NCI-H1105 treated with DMSO at 0.1 percent for 48 hours (cell line): ENCODE measurements at places on chromosomes 2 and 18.

GRCh38 chr2:33351781-33352180 lies 124.7 kb upstream of the RASGRP3 start:
- DNase-seq: no peak

- DNase-seq: no peak
These were observed 235.6 kb upstream of the EPHA4 start for GRCh38 chr2:221807706-221808105.

- peak; percentile 59 for DNase-seq
These were observed 66.2 kb downstream of the ACVR2A start for GRCh38 chr2:147910990-147911473.

DNA sequence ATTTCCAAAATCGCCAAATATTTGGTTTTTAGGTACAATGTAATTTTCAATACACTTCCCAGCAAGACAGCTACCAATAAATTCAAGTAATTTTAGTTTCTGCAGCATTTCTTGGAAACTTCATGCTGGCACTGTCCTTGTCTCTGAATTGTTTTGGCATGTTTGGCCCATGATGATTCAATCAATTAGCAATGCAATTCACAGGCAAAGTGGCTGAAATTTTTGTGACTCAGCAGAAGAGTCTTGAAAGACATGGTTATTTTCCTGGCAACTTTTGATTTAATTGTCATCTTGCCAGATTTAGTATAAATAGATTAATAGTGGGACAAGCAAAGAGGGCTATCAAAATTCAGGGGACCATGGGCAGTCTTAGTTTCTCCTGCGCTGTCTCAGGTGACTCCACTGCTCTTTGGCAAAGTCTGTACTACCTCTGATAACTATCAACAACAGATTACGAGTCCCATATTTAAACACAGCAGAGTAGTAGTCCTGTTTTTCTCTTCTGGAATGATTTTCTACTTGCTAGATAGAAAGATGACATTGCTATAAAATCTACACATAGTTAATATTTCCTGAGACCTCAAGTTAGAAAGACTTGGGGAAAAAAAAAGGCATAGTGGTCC lies 88.9 kb upstream of the CYP26B1 start:
- no peak for DNase-seq

GRCh38 chr18:62109676-62110075 lies 77.2 kb downstream of the PIGN start:
- DNase-seq: no peak

GRCh38 chr18:73060666-73061288 lies 193.0 kb upstream of the NETO1 start:
- DNase-seq: no peak

DNA sequence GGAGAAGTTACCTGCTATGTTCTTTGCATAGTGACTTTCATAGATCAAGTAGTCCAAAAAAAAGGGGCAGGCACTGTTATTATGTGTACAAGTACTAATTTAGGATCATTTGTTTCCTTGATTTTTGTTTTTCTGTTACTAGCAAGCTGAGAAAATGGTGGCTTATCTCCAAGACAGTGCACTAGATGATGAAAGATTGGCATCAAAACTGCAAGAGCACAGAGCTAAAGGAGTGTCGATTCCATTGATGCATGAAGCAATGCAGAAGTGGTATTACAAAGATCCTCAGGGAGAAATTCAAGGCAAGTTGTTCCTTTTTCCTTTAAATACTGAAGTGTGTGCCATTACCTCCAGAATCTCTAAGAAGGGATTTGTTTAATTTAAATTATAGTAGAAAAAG lies 19.6 kb upstream of the KCNJ13 start:
- no peak for DNase-seq

DNA sequence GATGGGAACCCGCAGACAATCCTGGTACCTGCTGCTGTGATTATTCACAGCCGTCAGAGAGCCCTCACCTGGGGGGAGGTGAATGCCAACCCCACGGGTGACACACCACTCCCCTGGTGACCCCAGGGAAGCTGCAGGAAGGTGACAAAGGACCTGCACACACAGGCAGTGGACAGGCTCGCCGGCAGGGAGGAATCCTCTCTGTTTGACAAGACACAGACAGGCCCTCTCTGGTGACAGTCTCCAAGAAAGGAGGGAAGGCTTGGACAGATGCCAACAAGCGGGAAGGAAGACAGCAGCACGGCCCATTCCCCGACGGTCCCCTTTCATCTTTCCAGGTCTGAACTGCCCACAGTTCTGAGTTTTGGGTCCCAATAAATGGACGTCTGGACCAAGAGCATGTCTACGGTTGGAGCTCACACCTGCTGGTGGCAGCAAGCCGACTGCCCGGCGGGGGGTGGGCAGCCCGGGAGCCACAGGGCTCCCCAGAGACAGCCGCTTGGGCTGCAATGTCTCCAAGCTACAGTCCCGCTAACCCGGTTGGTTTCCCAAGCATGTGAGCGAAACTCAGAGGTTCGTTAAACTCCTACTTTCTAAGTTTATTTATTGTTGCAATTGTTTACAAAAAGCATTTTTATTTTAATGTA lies 31.8 kb downstream of the HDAC4 start:
- DNase-seq: peak; percentile 1

DNA sequence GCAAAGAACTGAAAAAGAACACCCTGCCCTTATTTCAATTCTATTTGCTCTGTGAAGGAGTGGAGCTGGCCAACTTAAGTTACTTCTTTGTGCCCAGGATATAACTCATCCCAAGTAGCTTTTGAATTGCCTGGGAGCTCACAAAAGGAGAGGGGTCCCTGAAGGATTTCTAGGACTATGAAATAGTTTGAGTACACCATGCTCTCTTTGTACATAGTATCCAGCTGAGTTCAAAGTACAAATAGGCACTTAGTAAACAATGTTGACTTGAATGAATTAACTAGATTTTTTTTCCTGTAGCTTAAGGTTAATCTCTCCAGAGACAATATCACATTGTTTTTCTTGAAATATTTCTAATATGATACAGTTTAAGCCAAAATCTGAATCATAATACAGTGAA lies 47.7 kb downstream of the ZC3H15 start:
- DNase-seq: no peak

GRCh38 chr2:160321006-160321405 lies 120.9 kb upstream of the ITGB6 start:
- DNase-seq: no peak

DNA sequence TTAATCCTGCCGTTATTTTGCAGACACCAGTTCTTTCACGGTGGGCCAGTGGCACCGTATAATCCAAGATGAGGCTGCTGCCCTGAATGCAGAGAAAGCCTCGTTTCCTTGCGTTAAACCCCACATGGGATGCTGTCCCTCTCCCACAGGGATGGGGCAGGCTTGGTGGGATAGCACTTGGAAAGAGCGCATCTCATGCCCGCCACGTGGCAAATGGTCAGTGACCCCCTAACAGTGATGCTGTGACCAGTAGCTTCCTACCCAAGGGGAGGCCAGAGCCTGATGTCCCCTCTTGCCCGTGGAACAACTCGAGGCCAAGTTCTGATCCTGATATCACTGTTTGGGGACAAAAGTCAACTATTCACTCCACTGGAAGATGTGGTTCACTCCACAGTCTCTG lies 73.3 kb downstream of the RHOB start:
- DNase-seq: no peak

DNA sequence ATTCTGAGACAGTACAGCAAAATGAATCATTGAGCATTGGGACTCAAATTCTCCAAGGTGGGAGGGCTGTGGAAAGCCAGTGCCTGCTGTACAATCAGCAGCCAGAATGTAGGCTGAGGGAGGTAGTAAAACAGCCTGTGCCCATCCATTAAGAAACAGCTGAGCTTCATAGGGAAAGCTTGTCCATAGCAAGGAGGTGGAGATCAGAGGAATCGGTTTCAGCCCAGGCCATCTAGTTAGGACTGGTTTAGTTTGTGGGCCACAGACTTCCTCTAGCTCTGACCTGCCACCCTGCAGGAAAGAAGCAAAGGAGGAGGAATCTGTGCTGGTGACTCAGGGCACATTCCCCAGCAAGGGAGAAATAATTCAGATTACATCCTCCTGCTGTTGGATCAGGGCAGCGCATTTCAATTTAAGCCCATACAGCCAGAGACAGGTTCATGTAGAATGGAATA lies 333.4 kb downstream of the SETBP1 start:
- no peak for DNase-seq

DNA sequence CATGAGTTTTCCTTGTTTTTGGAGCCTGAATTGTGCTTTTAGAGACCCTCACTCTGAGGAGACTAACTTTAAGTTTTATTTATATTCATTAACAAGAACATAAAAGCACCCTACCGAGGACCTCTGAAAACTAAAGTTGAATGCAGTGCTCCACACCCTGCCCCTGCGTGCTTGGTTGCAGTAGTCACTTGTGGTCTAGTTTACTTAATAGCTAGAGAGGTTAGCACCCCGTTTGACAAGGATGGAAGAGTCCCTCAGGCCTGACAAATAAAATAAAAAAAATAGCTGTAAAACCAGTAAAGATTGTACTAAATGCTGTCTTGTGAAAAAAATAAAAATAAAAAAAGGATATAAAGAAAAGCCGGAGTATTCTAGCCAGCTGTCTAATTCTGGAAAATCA lies 395.2 kb downstream of the MTX2 start:
- DNase-seq: no peak

GRCh38 chr2:98796775-98797544 lies 66.0 kb upstream of the MGAT4A start:
- no peak for DNase-seq

- no peak for DNase-seq
These were observed 47.1 kb downstream of the IKZF2 start for GRCh38 chr2:213104092-213104902.

DNA sequence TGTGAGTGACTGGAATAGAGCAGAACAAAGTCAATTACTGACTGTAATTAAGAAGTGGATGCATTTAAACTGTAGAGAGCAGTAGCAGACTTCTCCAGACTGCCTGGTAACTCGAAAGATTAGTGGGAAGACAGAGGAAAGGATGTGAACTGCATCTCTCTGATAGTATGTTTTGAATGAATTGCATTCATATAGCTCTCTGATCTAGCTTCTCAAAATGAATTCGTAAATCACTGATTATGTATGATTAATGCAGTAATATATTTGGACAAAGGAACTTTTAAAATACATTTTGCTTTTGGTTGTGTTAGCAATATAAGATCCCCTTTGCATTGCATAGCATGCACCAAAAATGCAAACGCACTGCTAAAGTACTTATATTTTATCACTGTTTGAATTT lies 304.0 kb downstream of the ARHGAP15 start:
- peak; percentile 22 for DNase-seq

DNA sequence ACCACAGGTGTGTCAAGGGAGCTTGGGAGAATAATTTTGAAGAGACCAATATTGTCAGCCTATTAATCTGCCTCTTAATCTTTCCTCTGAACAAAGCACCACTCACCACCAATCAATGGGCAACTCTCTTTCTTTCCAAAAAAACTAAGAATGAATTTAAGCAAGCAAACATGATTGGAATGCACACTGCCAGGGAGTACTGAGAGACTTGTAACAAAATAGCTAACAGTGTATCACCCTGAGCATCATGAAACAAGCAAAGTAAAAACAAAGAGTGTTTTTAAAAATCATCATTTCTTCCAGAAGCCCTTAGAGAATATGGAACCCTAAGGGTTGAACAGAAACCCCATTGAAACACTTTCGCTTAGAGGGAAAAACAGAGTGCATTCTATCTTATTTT lies 299.7 kb downstream of the DSEL start:
- no peak for DNase-seq

- DNase-seq: no peak
These were observed 41.1 kb downstream of the STAT1 start for GRCh38 chr2:190972846-190973245.

- DNase-seq: no peak
These were observed 26.1 kb downstream of the SLC39A10 start for GRCh38 chr2:195683174-195683573.

DNA sequence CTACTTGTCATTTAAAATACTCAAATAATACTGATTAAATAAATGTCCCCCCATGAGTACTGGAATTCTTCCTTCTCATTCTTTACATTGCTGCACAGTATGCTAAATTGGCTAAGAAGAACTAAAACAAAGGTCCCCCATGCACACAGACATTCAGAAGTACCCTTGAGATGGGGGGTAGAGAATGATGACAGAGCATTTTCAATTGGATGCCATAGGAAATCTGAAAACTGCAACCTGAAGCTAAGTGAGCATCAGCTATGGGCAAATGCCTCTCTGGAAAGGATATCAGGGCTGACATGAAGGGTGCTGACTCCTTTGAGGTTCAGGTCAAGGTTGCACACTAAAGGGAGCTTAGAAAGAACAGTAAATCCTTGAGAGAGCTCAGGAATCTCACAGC lies 10.1 kb upstream of the TNFAIP6 start:
- DNase-seq: no peak

DNA sequence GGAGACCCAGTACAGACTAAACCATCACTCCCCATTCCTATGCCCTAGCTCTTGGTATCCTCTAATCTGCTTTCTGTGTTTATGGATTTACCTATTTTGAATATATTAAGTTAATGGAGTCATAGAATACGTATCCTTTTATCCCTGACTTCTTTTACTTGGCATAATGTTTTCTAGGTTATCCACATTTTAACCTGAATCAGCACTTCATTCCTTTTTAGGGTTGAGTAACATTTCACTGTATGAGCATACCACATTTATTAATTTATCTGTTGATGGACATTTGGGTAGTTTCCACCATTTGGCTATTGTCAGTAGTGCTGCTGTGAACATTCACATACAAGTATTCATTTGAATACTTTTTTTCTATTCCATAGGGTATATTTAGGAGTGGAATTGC lies 157.3 kb upstream of the CTNNA2 start:
- DNase-seq: no peak

- no peak for DNase-seq
These were observed 50.7 kb upstream of the PAIP2B start for GRCh38 chr2:71277536-71278103.

- no peak for DNase-seq
These were observed 10.0 kb upstream of the LAPTM4A start for GRCh38 chr2:20061476-20061875.

DNA sequence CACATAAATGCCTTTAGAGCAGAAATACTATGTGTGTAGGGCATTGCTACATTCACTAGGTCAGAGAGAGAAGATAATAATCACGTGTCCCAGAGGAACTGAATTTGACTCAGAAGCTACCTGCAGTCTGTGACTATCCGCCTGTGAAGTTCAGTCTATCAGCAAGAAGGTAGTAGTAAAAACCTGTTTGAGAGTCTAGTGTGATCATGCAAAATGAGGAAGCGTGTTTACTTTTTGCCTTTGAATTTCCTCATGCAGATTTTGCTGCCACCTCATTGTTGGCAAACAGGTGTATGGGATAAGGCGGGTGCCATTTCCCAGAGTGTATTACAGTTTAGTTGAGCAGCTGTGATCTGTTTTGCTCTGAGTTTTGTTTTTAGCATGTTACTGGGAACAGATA lies 403.9 kb upstream of the FANCL start:
- no peak for DNase-seq

GRCh38 chr2:200863782-200864175 lies 679 bp downstream of the CLK1 start:
- DNase-seq: no peak
